Stimulated activated CD4-positive, alpha-beta T cell treated with anti-CD3 and anti-CD28 coated beads, Interleukin-12 subunit alpha, Interleukin-12 subunit beta, amount 100 ng/mL, for 48 hours (primary cell): ENCODE measurements at places on chromosomes 11 and 22.

GRCh38 chr11:10488934-10489691 lies 34.0 kb downstream of the AMPD3 start:
- DNase-seq, result no peak

DNA sequence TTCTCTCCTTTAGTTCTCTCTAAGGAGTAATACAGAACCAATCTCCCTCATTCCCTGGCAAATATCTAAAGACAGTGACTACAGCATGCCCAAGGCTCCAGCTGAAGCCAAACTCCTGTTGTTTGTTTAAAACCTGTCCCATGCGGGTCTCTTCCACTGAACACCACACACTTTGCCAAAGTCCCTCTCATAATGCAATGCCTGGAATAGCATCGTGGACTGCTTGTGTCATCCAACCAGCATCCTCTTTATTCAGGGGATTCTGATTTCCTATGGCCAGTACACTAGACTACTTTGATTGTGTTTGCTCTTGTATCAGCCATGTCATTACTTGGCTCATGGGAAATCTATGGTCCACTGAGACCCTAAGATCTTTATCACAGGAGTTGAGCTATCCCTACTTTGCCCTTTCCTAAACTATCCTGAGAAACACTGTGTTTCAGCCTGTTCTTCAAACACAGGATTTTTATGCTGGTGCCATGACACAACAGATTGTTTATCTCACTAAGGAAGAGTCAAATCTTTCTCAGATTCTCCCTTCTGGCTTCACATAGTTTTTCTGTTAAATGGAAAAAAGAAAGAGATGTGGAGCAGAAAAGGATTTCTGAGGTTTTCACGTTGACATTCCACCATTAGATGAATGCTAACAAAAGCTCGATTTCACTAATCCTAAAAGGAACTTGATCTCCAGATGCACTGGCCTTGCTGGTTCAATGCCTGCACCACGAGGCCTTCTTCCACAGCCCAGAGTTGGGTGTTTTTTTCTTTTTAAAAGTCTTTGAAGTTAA lies 15.9 kb upstream of the IRAG1 start:
- DNase-seq, result no peak

- no peak for DNase-seq
These were observed 83.8 kb upstream of the FIBIN start for GRCh38 chr11:26909991-26910591.

DNA sequence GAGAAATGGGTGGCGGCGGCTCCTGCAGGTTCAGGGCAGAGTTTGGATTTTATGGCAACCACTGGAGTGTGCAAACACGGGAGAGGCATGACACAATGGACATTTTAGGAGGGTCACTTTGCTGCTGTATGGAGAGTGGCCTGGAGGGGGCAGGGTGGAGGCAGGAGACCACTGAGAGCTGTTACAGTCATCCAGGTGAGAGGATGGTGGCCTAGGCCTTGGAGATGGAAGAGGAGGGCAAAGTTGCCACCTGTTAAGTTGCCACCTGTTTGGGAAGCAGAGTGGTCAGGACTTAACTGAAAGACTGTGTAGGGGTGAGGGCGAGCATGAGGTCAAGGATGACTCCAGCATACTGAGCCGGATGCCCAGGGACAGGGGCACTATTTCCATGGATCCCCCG lies 2.3 kb upstream of the RAD9A start:
- no peak for DNase-seq

DNA sequence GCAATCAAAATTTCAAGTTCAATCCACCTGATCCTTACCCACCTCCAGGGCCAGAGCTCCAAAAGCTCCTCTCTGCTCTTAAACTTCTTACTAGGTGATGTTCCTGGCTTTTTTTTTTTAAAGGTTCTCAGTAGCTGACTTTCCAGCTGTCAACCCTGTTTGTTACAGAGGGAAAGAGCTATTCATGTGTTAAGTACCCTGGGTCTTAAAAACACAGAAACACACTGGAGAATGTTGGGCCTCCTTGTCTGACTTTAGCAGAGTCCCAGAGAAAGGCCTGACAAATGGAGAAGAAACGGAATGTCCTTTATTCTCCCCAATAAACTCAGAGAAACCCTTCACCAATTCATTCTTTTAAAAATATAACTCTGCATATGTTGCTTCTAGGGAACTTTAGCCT lies 3.2 kb downstream of the LRRC4C start:
- DNase-seq, result no peak
